ENCODE measurements at places on chromosomes 1 and 21.

DNA sequence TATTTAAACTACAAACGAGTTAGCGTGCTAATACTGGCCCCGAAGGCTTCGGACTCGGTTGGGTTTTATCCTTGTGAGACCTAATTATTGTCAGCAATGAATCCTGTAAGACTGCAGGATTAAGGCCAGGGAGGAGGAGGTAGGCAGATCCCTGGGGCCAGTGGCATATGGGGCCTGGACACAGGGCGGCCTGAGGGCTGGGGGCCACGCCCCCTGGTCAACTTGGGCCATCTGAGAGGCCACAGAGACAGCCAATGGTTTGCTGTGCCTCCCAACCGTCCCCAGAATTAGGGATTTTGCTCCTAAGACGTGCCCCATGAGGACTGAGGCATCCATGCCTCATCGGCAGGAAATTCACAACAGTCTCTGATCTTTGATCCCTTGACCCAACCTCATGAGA is 31.1 kb upstream of the DISP3 start:
- DNase-seq = no peak

DNA sequence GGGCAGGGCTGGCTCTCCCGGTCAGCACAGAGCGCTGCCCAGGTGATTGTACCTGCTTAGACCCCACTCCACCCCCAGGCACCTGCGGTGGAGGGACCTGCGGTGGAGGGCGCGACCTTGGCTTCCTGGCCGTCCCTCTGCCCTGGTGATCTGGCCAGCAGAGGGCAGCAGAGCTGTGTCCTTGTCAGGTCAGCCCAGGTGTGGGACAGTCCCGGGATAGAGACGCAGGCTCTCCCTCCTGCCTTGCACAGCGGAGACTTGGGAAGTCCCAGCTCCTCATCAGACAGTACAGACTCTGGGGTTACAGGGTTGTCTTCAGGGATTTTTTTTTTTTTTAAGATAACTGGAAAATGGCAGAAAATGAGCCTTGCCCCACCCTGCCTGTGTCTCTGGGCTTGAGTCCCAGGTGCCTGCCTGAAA is 10.0 kb downstream of the SLX9 start:
- DNase-seq = peak; percentile 84

DNA sequence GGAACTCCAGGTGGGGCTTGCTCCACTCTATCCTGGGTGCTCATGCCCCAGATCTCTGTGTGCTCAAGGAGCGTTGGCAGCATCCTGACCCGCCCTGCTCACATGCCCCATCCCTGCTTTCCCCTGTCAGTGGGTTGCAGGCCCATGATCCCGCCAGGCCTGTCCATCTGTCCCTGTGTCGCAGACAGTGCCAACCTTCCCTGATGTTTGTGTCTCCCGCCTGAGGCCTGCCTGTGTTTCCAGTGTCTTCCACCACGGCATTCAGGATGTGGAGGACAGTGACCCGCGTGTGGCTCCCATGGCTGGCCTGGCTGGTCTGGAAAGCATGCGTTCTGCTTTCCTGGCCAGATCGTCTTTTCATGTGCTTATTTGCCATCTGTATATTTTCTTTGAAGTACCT is 82.9 kb downstream of the PCBP3 start:
- no peak for DNase-seq

DNA sequence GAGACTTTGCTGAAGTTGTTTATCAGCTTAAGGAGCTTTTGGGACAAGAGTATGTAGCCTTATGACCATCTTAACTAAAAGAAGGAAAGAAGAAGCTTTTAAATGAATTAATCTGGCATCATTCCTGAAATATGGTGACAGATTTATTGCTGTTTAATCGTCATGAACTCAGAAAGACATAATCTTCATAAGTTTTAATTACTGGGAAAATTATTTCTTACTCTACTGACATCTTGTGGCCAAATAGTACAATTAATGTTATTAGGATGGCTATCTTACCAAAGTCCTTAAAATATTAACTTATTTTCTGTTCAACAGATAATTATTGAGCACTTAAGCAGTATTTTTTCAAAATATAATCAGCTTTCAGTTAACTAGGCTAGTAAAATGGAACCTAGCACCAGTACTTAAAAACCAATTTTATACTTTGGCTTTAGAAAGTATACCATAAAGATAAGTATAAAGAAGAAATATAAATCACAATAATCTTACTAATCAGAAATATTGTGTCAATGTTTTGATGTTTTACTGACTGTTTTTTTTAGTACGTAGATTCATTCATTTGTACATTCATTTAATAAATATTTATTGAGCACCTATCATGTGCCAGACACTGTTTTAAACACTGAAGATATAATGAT is 34.7 kb upstream of the GPR25 start:
- no peak for DNase-seq

DNA sequence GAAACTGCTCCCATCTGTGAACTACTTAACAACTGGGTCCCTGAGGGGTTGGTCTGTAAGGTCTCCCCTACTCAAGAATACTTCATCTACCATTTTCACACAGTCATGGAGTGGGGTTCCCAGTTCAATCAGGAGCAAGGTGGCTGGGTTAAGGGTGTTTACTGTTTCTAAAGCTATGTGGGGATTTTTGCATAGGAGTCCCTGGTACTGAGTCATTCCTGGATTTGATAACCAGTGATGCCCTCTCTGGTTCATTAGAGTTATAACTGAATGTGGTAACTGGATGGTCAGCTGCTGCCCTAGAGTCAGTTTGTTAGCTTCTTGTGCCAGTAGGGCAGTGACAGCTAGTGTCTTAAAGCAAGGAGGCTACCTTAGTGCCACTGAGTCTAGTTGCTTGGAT is 29.4 kb upstream of the KCNJ15 start:
- DNase-seq = no peak

- DNase-seq = no peak
These were observed 36.7 kb upstream of the GRHL3 start for GRCh38 chr1:24282491-24282890.

DNA sequence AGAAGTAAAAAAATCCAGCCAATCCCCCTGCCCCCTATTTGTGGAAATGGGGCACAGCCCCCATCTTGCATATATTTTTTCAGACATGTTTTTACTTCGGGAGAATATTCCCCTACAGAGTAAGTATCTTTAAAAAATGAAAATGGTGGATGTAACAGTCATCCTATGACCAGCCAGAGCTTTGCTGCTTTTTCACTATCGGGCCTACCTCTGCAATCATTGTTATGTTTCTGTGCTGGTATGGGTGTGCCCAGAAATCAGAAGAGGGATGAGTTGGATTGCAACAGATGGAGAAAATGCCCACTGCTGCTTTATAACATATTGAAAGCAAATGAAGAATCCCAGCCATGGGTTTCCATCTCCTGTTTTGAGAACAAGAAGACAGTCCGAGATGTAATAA is 2.9 kb downstream of the CD247 start:
- DNase-seq = no peak

DNA sequence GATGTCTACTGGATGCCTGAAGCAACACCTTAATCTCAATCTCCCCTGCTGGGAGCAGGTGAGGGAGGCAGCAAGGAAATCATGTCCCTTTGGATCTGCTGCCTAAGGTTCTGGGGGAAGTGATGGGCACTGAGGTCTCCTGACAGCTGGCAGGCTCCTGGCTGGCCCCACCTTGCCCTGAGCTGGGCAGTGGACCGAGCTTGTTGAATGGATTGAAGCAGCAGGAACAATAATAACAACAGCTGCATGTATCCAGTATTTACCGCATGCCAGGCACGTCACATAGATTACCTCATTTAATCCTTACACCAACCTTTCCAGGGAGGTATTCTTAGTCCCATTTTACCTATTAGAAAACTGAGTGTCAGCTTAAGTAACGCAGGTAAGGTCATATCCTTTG is 133.9 kb downstream of the PLXNA2 start:
- no peak for DNase-seq

GRCh38 chr1:158329733-158330132 is 1.6 kb downstream of the CD1B start:
- DNase-seq = peak; percentile 5

- DNase-seq = no peak
These were observed 18.6 kb upstream of the RGS8 start for GRCh38 chr1:182702826-182703524.

Data from CD4-positive, alpha-beta T cell treated with Interferon alpha-2 for 1 hour (primary cell).